Karpas-422 (cell line): ENCODE measurements at places on chromosomes 12 and 14.

GRCh38 chr12:109650808-109651207 is 62.8 kb upstream of the FAM222A start:
- DNase-seq, result peak; percentile 43

DNA sequence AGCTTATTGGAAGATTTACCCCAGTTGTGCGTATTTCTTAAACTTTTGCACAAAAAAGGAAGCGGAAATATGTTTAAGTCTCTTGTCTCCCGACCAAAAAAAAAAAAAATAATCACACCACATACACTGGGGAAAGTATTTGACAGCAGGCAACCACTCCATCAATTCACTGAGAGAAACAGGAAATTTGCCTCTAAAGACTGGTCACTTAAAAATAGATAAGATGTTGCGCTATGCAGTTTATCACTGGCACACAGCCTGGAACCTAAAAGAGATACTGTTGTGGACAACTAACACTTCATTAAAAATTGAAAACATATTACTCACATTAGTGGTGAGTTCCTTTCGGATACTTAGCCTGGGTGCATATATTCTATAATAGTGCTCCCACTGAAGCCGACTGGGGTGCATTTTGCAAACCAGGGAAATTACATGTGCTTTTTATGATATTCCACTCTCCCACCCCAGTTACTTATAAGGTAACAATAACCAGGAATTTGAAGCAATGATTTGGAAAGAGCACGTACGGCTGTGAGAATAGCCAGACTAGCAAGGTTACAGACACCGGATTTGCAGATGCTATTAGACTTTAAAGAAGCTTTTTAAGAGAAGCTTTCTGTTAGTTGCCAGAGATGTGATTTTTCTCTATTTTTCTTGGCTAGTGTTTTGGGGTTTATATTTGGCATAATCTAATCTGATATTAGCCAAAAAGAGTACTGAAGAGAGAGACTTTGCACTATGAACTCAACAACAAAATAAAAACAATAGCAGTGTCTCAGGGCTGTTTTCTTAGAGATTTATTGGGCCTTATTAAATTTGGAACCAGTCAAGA is 311.5 kb downstream of the NOVA1 start:
- no peak for DNase-seq

- no peak for DNase-seq
Observed at GRCh38 chr14:85233756-85234155, 296.2 kb upstream of the FLRT2 start.

DNA sequence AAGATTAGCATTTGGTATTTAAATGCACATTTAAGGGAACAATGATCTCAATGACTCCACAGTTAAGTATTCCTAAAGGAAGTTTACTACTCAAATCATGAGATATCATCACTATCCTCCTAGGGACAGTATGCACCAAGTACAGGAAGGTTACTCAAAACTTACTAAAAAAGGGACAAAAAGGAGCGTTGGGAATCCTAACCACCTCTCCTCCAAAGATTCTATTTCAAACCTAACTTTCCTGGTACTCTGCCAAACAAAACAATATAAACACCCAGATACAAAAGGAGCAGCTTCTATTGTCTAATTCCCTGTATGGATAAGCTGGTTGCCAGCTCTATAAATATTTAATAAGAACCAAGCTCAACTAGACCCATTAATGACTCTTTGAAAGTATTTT is 377.7 kb downstream of the NUAK1 start:
- DNase-seq, result no peak

- no peak for DNase-seq
Observed at GRCh38 chr12:58601529-58601928, 318.8 kb downstream of the LRIG3 start.

DNA sequence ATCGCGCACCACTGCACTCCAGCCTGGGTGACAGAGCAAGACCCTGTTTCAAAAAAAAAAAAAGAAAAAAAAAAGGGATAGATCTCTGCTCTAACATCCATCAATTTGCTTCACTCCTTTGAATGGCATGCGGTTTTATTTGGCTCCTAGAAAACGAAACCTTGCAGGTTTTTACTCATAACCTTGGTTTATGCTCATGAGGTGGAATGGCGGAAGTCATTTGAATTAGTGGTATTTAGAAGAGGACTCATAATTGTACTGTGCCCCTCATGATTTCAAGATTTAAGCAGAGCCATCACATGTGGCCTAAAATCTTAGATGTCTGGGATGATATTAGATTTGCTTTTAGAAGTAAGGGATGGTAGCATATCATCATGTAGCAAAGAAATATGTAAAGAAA is 29.4 kb downstream of the RBMS2 start:
- no peak for DNase-seq

- no peak for DNase-seq
Observed at GRCh38 chr12:78271546-78271945, 440.9 kb downstream of the NAV3 start.

DNA sequence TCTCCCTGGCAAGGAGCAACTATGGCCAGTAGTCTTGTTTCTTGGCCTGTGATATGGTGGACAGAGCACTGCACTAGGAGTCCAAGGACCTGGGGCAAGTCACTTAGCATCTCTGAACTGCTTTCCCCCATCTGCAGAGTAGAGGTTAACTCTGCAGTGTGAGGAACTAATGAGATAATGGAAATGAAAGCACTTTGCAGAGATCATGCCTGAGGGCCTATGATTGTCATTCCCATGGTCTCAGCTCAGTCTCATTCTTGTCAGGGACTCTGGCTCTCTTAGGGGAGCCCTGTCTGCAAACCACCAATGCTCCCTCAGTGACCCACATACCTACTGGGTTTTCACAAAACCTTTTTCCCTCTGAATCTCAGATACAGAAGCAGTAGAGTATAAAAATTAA is 6.5 kb upstream of the PNMA1 start:
- DNase-seq, result no peak

- DNase-seq, result no peak
Observed at GRCh38 chr14:68377006-68377405, 415.9 kb downstream of the ZFP36L1 start.

DNA sequence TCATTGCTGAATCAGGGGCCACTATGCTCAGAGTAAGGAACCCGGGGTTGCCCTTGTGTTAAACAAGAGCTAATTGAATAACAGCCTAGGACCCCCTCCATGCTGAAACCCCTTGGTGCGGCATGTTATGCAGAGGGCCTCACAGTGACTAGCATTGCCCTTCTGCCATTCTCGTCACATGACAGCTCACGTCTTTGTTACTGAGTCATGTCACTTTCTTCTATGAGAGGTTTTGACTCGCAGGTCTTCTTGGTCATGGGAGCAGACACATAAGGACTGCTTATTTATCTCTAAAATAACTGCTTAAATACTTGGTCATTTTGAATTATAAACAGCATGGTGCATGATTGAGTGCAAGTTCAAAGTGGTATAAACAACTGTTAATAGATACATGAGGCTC is 24.9 kb downstream of the TCTN1 start:
- DNase-seq, result no peak

GRCh38 chr14:103763730-103764488 is 48.3 kb downstream of the ZFYVE21 start:
- peak; percentile 57 for DNase-seq

- DNase-seq, result no peak
Observed at GRCh38 chr12:130509454-130509853, 171.8 kb downstream of the PIWIL1 start.

DNA sequence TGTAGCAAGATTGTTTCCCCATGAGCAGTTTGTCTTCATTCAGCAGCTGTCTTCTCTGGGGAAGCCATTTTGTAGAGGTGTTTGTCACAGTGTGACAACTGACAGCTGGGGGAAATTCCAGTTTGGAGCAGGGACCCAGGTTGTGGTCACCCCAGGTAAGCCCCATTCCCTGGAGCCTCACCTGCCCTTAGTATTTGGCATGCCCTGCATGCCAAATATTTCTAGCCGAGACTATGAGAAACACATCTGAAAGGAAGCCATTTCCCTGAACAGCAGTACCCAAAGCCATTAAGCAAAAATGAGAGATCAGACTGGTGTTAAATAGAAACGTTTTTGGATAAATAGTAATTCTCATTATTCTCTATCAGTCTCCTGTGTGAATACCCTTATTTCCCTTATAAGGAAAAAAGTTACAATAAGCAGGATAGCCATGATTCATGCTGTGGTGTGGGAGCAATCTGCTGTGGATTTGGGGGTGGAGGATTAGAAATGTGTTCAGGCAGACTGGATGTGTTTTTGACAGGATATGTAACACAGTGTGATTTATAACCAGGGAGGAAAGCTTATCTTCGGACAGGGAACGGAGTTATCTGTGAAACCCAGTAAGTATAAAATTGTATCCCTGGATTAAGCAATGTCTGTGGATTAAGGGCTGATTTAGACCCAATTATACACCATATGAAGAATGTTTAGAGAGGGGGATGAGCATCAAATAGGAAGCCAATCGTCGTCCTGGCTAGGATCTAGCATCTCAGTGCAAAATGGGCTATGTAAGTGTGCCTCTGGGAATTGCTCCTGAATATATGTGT is 68.9 kb downstream of the DAD1 start:
- DNase-seq, result no peak

GRCh38 chr14:58171090-58171489 is 19.1 kb upstream of the ARMH4 start:
- peak; percentile 90 for DNase-seq

GRCh38 chr14:41860586-41860985 is 253.9 kb downstream of the LRFN5 start:
- DNase-seq, result no peak

GRCh38 chr12:45727980-45728629 is 1.4 kb upstream of the ARID2 start:
- peak; percentile 84 for DNase-seq

DNA sequence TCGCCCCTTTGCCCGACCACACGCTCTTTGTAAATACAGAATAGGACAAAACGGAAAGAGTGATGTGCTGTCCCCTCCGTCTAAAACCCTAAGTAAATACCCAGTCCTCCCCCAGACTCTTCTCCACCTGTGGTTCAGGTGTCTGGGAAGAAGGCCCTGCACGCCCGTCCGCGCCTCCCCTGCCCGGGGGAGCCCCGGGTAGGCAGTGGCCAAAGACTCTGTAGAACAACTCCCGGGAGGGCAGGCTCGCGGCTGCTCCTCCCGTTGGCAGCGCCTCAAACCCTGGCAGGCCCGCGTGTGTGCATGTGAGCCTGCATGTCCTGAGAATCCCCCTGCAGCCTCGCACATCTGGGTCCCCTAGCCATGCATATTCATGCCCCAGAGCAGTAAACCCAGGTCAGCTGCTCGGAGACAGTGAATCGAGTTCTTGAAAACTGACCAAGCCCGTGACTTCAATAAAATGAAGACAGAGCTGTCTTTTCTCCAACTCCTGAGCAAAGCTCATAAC is 165.8 kb downstream of the MON2 start:
- DNase-seq, result no peak

- DNase-seq, result no peak
Observed at GRCh38 chr14:97718886-97719442, 921.8 kb downstream of the VRK1 start.

DNA sequence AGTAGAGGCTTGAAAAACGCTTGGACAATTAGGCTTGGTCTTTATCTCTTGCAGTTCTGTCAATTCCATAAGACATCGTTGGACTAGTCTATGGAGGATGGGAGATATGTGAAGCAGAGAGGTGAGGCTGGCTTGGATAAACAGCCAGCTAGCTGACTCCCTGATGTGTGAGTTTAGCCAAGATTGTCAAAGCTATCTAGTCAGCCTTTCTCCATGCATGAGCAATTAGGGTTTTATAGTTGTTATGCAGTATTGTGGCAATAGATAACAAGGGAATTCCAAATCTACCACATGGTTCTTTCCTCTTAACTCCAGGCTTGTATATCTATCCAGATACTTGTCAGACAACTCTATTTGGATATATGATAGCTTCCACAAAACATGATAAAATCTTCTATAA is 153.6 kb upstream of the NRXN3 start:
- DNase-seq, result no peak
